ENCODE measurements at places on chromosomes 2 and 18.

DNA sequence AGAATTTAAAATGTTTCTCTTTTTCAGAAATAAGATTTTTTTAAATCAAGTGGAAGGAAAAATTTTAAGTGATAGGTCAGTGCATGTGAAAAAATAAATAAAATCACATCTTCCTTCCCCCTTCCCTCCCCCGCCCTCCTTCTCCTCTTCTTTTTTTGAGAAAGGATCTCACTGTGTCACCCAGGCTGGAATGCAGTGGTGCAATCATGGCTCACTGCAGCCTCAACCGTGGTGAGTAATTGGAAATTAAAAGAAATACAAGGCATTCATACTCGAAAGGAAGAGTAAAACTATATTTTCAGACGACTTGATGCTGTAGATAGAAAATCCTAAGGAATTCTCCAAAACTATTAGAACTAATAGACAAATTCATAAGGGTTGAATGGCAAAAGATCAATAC lies 16.9 kb upstream of the CRACDL start:
- no peak for DNase-seq

DNA sequence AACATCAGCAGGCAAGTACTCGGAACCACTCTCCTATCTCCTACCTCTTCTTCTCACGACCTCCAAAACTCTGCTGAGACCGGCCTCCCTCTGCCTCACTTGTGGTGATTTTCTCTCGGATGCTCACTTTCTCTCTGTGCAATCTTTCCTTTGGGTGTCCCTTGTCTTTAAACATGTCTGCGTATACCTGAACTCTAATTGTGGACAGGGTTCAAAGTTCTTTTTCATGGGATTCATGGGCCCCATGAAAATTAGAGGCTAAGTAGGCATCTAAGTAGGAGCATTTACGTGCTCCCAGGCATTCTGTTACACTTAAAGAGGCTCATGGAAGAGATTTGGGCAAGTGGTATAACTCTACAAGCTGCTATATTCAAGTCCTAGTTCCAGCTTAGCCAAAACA lies 2.1 kb upstream of the PPP1CB start:
- DNase-seq, result no peak

GRCh38 chr2:102386004-102386403 lies 30.4 kb downstream of the IL18R1 start:
- no peak for DNase-seq

DNA sequence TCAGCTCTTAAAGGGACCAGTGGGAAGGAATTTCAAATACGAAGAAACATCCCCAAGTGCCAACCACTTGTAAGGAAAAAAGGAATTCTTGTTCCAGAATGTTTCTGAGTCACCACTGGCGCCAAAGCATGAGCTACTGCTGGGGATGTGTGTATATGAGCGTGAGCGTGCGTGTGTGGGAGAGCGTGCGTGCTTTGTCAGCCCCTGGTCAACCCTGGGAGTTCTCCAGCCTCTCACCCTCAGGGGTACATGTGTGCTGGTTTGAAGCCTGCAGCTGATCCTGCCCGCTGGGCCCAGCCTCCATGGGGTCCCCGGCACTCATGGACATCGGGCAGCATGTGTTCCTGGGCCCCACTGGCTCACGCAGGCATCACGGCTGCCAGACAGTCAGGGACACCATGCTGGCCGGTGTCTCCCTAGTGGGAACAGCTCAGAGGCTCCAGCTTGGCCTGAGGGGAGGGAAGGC lies 17.1 kb downstream of the HS6ST1 start:
- DNase-seq, result no peak

GRCh38 chr2:143087033-143087432 lies 42.2 kb upstream of the ARHGAP15 start:
- DNase-seq, result no peak

- DNase-seq, result no peak
Measured at GRCh38 chr2:120908314-120908975, 172.8 kb downstream of the GLI2 start.

DNA sequence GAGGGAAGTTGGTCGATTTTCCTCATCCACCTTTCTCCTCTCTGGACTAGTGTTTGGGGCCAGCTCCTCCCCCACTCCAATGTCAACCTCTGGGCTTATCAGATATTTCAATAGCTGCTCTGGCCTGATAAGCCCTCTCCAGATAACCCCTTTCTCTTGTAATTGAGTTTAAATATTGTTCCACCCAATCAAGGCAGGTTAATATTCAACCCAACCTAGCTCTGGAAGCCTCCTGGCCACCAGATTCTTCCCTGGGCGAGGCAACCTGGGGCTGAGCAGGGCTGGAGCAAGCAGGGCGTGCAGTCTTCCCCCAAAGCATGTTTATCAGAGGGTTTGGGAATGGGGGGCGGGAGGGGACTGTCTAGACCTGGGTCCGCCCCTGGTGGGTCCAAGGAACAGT lies 73.8 kb downstream of the TFCP2L1 start:
- no peak for DNase-seq

DNA sequence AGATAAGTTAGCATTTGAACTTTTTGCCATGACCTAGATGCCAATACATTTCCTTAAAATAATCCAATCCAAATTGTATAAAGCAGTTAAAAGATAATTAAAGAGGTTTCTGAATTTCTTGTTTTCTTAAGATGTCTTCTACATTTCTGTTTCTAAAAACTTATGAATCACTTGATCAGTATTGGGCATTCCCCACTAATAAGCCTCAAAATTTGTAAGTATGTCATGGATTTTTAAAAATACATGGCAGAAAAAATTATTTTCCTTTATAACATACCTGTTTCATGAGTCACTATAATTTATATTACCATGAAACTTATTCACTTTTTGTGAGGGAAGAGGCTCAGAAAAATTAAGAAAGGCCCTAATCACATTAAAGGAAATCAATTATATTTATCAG lies 90.3 kb upstream of the TFPI start:
- no peak for DNase-seq

DNA sequence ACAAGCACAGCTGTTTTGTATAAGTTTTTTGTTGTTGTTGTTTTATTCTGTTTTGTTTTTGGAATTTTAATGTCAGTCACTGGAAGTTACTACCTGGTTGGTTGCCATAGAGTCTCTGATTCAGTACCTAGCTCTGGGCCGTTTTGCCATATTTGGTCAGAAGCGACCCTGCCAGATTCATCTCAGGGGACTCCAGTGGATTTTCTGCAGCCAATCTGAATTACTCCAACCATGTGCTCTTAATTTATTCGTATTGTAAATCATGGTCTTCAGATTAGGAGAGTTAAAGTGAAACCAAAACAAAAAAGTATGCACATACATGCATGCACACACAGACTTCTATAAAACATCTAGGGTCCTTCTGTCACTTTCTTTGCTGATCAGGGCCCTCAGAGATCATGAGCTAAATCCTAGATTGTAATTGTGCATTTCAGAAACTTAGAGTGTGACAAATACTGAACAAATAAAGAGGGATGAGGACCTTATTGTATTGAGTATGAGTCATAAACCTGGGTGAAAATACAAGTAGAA lies 317.4 kb upstream of the UBE2E3 start:
- no peak for DNase-seq

- no peak for DNase-seq
Measured at GRCh38 chr18:35267161-35267651, 22.8 kb downstream of the ZSCAN30 start.

GRCh38 chr2:70767699-70768589 lies at the start of gene ADD2:
ADD2 (minus strand) TSS chr2:70768200; CDS start chr2:70706408, 61,792 bp downstream.
- DNase-seq, result peak; percentile 24

DNA sequence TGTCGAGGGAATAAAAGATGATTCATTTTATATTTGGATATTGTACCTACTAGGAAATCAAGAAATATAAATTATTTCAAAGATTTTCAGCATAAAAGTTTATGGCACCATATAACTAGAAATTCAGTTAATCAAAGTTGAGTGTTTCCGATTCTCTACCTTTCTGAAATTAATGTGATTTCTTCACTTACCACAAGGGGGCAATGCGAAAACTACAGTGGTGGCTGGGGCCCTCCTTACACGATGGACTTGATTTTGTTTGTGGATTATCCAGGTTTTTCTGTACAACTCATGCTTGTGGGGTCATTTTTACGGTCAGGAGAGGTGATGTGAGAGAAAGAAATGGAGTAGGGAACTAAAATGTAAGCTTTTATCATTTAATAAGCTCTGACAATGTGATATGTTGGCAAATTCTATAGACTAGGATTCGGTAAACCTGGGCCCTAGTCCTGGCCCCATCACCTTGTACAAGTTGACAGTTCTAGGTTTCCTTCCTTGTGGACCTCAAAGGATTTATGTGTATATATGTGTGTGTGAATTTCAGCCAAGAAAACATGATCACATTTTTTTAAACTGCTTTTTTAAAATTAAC lies 47.6 kb downstream of the G6PC2 start:
- peak; percentile 5 for DNase-seq

GRCh38 chr18:24214144-24214543 lies 75.3 kb downstream of the CABYR start:
- DNase-seq, result no peak

DNA sequence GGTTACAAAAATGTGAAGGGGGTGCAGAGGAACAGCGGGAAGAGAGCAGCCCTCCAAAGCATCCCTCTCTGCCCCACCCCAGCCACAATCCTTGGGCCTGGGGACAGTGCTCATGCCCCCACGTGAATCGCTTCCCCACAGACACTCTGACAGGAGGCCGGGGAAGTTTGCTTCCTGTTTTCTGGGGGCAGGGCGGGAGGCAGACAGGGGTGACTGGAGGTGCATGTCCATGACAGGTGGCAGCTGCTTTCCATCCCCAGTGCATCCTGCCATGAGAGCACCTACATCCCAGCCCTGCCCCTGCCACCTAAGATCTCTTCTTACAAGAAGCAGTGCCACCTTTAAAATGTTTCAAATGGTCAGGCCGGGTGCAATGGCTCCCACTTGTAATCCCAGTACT lies 47.2 kb upstream of the UBE2F start:
- DNase-seq, result no peak

DNA sequence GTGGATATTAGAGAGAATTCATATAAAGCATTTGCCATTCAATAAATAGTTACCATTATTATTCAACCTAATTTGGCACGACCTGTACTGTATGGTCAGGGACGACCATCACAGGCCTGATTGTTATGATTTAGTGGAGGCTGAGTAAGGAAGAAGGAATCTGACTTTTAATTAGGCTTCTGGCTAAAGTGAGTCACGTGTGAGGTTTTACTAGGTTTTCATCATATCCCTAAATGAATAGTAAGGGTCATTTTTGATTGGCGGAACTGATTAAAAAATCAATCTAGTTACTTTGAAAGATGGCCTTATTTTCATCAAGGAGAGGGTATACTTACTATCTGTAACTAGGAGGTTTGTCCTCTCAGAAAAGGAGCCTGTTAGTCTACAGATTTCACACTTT lies 143.4 kb downstream of the ADCYAP1 start:
- DNase-seq, result no peak

DNA sequence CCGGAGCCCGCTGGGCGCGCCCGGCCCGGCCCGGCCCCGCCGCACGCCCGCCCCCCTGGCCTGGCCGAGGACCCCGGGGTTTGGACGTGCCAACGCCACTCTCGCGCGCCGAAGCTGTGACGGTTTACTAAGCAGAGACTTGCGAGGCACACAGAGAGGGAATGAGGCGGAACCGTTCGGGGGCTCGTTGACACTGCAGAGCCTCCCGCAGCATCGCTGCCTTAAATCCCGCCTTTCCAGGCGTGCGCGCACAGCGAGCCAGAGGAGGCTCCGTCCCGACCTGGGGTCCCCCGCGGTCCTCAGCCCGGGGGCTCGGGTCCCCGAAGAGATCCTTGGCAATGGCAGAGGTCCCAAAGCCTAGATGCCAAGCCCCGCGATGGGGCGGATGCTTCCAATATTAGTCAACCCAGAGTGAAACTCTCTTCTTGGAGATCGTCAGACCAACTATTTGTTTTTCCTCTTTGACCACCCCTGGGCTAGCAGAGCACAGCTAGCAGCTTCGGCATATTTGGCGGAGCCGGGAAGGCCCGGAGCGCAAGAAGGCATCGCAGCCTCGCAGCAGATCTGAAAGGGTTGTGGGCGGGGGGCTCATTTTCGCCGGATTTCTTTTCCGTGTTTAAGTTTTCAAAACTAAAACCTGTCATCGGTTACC lies at the start of gene ZNF385B:
Gene ZNF385B (minus strand): TSS at position 197 of the 652 bp plus-strand sequence.
- DNase-seq, result no peak

GRCh38 chr2:24490690-24491541 lies at the start of gene NCOA1:
NCOA1 (plus strand) TSS chr2:24491254; CDS start chr2:24658678, 167,424 bp downstream.
- peak; percentile 94 for DNase-seq

GRCh38 chr2:240233885-240234502 lies 93.5 kb upstream of the OTOS start:
- DNase-seq, result no peak

GRCh38 chr2:240782886-240783818 lies 36.9 kb downstream of the KIF1A start:
- DNase-seq, result no peak

GRCh38 chr18:424668-425067 lies 75.8 kb downstream of the COLEC12 start:
- no peak for DNase-seq

DNA sequence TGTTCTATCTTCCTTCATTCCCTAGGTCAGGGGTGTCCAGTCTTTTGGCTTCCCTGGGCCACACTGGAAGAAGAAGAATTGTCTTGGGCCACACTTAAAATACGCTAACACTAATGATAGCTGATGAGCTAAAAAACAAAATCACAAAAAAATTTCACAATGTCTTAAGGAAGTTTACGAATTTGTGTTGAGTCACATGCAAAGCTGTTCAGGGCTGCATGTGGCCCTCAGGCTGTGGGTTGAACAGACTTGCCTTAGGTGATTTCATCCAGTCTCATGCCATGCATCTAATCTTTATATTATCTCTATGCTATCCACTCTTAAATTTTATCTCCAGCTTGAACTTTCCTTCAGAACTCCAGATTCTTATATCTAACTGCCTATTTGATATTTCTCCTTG lies 80.1 kb downstream of the CCDC85A start:
- DNase-seq, result no peak

- DNase-seq, result no peak
Measured at GRCh38 chr2:162103443-162104009, 29.5 kb upstream of the DPP4 start.

- DNase-seq, result no peak
Measured at GRCh38 chr2:933734-934295, 16.8 kb upstream of the SNTG2 start.

DNA sequence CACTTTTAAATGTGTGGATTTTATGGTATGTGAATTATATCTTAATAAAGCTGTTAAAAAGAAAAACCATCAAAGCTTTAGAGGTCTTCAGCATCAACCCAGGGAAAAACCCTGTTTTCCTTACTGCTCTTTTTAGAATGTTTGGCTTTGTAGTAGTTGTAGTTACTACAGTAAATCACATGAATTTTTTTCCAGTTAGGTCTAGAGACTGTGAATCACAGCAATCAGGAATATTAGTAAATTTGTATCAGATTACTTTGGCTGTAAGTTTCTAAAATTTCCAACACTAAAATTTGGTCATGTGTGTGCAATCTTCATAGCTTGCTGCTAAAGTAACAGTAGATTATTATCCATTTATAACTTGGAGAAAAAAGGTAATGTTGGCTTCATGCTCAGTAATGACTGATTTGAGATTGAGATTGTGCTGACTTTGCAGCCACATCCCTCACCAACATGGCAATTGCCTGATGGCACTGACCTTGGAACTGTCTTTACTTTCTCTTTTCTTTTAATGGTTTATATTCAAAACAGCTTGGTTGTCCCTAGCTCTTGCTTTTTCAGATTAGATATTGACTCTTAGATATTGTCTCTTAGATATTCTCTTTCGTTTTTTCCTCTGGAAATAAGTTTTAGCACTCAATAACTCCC lies 41.1 kb downstream of the LCLAT1 start:
- no peak for DNase-seq

- peak; percentile 10 for DNase-seq
Measured at GRCh38 chr2:13046557-13047165, 329.9 kb downstream of the TRIB2 start.

- DNase-seq, result peak; percentile 74
Measured at GRCh38 chr2:224778474-224778877, 62.3 kb upstream of the CCDC195 start.
